Activated CD4-positive, alpha-beta T cell treated with anti-CD3 and anti-CD28 coated beads, Interleukin-2, amount 50 U/mL, for 48 hours (primary cell): ENCODE measurements at places on chromosomes 5 and 9.
A peak's percentile ranks its signal among the peaks of the same experiment; 100 is the strongest.

DNA sequence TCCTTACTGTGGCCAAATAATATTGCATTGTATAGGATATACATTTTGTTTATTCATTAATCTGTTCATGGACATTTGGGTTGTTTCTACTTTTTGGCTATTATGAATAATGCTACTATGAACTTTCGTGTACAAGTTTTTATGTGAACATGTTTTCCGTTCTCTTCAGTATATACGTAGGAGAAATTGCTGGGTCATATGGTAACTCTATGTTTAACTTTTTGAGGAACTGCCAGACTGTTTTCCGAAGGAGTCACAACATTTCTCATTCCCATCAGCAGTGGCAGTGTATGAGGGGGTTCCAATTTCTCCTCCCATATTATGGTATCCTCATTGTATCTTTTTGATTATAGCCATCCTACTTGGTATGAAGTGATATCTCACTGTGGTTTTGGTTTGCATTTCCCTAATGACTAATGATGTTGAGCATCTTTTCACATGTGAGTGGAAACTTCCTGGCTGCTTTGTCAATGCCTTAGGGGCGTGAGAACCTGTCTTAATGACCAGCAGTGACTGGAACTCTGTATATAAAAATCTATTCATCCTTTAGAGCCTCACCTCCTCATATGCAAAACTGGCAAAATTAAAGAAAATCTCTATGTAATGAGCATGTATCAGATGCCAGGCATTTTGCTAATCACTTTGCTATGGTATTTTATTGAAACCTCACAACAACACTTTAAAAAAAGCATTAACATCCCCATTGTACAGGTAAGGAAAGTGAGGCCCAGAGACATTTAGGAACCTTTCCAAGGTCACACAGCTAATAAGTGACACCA is 47.8 kb upstream of the TGFBR1 start:
- DNase-seq, result peak; percentile 30

- DNase-seq, result peak; percentile 9
These were observed at the start of gene PCDHB6 for GRCh38 chr5:141149812-141150211. Gene PCDHB6, plus strand, starts transcription at chr5:141150057. Its CDS starts 201 bp downstream, at chr5:141150258.

DNA sequence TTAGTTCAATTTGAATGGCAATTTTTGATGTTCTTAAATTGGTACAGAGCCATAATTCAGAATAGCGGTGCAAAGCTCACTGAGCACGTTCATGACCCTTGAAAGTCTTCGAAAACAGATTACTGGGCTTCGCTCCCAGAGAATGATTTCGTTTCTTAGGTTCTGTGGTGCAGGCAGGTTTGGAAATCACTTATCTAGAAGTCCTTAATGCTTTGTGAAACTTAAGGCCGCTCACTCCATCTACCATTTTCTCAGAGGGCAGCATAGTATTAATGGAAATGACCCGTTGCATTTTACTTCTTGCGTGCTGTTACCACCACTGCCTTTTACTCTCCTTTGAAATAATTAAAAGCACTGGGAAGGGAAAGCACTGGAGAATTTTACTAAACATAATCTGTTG is 2.9 kb upstream of the MAT2B start:
- DNase-seq, result no peak

GRCh38 chr5:72505016-72505415 is 2.2 kb downstream of the ZNF366 start:
- no peak for DNase-seq

DNA sequence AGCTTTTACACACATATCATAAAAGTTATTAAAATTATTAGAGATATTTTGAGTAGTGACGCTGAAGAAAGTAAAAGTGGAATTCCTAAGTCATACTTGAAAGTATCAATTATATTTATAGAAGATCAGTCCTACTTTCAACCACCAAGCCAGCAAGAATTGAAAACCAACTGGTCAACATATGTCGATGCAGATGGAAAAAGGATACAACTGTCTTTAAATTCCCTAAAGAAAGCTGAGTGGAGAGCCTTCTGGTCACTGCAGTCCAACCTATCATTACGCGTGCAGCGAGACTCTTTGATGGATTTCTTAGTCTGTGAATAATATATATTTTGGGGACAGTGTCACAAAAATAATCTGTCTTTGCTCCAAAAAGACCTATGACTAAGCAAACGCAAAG is 15.3 kb downstream of the MEF2C start:
- DNase-seq, result no peak

- DNase-seq, result no peak
These were observed 7.2 kb upstream of the IRX2 start for GRCh38 chr5:2758632-2759031.

DNA sequence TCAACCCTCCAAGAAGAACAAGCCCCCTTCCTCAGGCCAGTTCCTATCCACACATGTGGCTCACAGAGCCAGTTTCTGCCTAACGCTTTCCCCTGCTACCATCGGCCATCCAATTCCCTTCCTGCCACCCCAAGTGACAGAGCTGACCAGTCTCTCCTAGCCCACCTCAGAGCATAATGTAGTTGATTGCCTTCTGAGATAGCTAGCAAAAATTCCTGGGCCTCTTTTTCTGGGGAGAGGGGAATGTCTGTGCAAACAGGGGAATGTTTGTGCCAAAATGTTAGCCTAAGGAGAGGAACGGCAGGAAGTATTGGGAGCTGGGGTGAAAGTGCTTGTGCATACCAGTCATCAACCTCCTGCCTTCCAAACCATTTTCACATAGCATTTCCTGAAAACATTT is 157.0 kb downstream of the PJA2 start:
- DNase-seq, result no peak

GRCh38 chr5:164059471-164059870 is 554.1 kb downstream of the MAT2B start:
- no peak for DNase-seq
